SJCRH30 (cell line): ENCODE measurements at places on chromosomes 12 and 14. TPM values are rescaled to one million over a fixed set of nuclear protein-coding genes. Genes with fewer than 3 reads are reported as not detected.

C12orf60 gene
- total RNA-seq: 1.2 and 1.8 TPM in 2 replicates

TAS2R14 gene
- total RNA-seq: 1.4 and 2.8 TPM in 2 replicates

ITGB7 gene
- not detected in 2 replicates for total RNA-seq

CCDC175 gene
- not detected in 2 replicates for total RNA-seq

SLC2A13 gene
- total RNA-seq: 8.4 and 11.1 TPM in 2 replicates

WASHC4 gene
- total RNA-seq: 40.9 and 47.8 TPM in 2 replicates

TSHR gene
- 0.30 TPM in 1 of 2 replicates, not detected in the other for total RNA-seq

CABP1 gene
- 1.7 and 2.7 TPM in 2 replicates for total RNA-seq

UNC79 gene
- 0.05 TPM in 1 of 2 replicates, not detected in the other for total RNA-seq

NR1H4 gene
- not detected in 2 replicates for total RNA-seq

GALNT8 gene
- total RNA-seq: 0.10 TPM in 1 of 2 replicates, not detected in the other

GRCh38 chr12:117718141-117718540, 250.6 kb downstream of the KSR2 start:
- no peak for DNase-seq

DNA sequence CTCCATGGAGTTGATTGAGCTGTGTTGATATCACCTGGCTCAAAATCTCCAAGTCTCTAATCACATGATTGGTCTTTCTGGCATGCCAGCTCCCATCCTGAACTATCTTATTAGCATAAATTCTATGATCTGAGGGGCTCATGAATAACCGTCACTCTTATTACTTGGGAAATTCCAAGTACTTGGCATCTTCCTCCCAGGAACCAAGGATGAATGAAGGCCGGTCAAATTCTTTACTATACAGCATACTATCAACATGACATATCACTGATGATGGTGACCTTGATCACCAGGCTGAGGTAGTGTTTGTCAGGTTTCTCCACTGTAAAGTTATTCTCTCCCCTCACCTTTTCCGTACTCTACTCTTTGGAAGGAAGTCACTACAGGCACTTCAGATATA, 16.4 kb upstream of the NUBPL start:
- DNase-seq: no peak

DNA sequence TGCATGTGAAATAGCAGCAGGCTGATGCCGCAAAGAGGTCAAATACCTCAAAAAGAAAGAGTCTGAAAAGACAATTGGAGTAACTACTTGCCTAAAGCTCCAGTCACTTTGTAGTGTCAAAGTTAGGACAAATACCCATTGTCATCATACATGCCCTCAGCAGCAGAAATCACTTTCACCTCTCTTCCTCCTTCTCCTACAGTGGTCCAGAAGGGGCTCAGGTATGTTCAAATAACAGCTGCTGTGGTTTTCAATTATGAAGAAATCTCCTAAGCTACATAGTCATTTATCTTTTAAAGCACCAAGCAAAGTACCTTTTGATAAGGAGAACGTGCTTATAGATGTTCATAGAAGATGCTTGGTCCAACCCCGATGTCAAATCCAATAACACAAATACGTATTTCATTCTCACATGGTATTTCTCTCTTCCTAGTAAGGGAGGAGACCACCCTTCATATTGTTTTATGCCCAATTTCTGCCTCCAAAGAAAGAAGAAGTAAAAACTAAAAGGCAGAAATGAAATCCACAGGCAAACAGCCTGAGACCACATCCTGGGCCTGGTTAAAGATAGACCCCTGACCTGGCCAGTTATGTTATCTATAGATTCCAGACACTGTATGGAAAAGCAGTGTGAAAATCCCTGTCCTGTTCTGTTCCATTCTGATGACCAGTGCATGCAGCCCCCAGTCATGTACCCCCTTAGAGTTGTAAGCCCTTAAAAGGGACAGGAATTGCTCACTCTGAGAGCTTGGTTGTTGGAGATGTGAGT, 23.7 kb downstream of the GYS2 start:
- DNase-seq: no peak

DNA sequence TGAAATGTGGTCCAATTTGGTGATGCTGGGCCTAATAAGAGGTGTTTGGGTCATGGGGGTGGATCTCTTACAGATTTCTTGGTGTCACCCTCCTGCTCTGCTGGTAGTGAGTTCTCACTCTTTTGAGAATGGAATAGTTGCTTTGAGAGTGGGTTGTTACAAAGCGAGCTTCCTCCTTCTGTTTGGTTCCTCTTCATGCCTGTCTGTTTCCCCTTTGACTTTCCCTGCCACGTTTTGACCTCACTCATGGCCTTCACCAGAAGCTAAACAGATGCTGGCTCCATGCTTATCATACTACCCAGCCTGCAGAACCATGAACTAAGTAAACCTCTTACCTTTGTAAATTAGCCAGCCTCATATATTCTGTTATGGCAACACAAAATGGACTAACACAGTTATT, 57.7 kb upstream of the LDHB start:
- DNase-seq: no peak

DNA sequence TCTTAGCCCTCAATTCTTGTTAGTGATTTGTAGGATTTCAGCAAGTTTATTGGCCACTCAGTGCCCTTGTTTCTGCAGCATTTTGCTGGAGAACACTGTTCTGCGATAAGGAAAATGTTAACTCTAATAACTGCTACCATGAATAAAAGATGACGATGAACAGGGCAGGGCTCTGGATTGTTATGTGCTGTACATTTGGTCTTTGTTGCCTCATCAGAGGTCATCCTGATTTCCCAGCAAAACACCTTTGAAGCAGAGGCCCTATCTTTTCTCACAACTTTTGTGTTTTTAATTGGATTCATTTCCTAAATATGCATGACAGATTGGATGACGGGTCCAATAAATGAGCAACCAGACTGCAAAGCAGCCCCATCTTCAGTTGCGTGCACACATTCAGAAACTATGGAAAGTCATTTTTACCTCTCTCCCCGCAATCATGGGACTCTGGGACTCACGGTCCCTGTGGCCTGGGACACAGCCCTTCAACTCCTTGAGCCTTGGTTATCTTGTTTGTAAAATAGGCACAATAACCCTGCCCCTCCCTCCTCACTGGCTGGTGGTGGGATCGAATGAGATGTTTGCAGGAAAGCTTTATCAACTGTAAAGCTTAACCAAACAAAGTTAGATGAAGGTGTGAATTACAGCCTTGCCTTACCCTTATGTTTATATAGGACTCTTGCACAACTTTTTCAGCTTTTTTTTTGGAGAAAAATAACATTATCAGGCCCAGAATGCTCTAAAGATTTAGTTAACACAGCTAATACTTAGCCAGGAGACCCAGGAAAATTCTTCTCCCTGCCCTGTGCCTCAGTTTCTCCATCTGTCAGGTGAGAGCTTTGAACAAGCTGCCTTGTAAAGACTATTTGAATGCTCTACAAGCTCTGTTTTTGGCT, 45.4 kb downstream of the RPH3A start:
- no peak for DNase-seq

DNA sequence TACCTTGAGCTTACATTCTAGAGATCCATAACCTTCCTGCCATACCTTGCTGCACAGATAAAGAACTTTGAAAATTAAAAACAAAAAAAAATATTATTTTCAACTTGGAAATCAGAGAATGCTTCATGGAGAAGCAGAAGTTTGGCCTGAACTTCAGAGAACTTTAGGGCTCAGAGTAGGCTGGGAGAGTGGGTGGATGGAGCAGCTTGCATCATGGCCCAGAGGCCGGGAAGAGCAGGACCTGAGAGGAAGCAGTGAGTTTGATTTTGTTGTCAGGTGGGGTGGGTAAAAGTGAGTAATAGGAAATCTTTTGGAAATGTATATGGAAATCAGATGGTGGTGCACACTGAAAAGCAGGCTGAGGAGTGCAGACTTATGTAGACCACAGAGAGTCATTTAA, 228.5 kb upstream of the KRR1 start:
- DNase-seq: no peak

DNA sequence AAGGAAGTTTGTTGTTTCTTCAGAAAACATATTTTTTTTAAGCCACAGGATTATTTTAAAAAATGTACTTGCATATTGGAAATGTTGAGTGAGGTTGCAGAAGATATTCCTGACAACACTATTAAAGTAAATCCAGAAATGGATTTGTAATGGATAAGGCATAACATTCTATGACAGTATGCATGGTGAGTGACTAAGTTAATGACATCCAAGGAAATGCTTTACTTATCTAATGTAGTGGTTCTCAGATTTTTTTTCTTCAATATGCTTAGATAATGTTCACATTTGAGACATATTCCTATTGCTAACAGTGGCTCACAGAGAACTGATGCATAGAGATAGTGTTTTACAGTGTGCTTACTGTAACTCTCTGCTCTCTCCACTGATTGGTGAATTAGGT, 49.4 kb downstream of the ZDHHC17 start:
- DNase-seq: no peak

- peak; percentile 43 for DNase-seq
Observed at GRCh38 chr14:56487090-56487667, 92.4 kb upstream of the TMEM260 start.

DNA sequence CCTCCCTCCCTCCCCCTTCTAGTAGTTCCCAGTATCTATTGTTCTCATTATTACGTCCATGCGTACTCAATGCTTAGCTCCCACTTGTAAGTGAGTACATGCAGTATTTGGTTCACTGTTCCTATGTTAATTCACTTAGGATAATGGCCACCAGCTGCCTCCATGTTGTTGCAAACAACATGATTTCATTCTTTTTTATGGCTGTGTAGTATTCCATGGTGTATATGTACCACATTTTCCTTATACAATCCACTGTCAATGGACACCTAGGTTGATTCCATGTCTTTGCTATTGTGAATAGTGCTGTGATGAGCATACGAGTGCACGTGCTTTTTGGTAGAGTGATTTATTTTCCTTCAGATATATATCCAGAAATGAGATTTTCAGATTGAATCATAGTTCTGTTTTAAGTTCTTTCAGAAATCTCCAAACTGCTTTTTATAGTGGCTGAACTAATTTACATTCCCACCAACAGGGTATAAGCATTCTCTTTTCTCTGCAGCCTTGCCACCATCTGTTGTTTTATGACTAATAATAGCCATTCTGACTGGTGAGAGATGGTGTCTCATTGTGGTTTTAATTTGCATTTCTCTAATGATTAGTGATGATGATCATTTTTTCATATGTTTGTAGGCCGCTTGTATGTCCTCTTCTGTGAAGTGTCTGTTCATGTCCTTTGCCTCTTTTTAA, 17.9 kb upstream of the CLEC7A start:
- no peak for DNase-seq

DNA sequence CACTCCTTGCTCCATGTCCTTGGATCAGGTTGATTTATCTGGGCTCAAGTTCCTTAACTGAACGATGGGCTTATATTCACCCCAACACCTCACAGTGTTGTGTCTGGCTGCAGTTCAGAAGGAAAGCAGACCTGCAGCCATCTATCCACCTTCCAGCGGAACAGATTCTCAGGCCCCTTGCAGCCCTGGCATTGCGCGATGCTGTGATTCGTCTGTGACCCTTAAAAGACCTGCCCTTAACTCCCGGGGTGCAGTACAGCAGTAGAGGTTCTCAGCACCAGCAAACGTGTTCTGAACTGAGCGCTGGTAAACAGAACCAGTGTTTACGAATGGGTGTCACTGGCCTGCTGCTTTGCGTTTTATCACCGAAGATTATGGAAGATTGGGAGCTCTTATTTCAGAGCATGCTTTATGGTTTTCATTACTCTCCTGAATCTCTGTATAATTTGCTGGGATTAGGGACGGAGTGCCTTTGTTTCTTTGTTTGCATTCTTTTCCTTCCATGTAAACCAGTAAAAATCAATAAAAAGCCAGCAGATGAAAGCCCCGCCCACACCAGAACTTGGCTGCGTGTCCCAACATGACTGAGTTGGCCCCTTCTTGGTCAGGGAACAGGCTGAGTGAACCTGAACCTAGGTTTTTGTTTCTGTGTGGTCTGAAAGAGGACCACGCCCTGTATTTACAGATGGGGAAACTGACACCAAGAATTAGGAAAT, 286.7 kb upstream of the CRY1 start:
- DNase-seq: peak; percentile 48

- DNase-seq: no peak
Observed at GRCh38 chr14:100982762-100983161, 79.2 kb upstream of the RTL1 start.

DNA sequence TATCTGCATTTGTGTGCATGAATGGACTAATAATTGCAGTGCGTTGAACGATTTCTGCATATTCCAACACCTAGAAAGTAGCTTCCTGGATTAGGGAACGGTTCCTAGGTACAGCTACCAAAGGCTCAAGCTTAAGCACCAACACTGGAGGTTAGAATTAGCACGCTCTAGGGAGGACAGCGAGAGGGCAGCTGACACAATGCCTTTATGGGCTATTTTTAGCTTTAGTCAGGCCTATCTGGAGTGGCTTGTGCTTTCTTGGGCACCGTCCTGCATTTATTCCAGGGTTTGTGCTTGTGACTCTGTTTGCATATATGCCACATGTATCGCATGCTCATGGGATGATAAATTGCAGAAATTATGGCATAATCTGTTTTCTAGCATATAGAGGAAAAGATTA, 13.7 kb downstream of the ETV6 start:
- peak; percentile 7 for DNase-seq

DNA sequence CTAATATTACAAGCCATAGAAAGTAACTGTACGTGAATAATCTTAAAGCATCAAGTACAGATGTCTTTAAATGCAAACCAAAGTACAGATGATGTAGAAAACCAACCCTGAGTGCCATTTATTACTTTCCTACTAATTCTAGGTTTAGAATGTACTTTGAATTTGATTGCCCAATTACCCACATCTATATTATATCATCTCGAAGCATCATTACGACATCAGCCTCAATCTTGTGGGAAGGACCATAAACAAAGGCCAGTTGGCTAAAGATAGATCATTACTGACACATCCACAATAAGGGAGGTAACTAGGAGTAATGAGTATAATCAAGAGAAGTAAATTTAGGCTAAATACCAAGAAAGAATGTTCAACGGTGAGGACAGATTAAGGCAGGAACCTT, 478.9 kb downstream of the BCAT1 start:
- DNase-seq: no peak

GRCh38 chr12:100675432-100675831, 101.9 kb downstream of the GAS2L3 start:
- peak; percentile 80 for DNase-seq

DNA sequence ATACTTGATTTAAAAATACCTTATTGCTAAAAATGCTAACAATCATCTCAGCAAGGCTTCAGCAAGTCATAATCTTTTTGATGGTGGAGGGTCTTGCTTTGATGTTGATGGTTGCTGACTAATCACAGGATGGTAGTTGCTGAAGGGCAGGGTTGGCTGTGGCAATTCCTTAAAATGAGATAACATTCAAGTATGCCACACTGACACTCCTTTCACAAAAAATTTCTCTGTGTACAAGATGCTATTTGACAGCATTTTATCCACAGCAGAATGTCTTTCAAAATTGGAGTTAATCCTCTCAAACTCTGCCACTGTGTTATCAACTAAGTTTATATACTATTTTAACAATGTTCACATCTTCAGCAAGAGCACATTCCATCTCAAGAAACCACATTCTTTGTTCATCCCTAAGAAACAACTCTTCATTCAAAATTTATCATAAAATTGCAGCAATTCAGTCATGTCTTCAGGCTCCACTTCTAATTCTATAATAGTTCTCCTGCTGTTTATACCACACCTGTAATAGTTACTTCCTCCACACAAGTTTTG, 16.1 kb downstream of the SCAF11 start:
- DNase-seq: no peak

DNA sequence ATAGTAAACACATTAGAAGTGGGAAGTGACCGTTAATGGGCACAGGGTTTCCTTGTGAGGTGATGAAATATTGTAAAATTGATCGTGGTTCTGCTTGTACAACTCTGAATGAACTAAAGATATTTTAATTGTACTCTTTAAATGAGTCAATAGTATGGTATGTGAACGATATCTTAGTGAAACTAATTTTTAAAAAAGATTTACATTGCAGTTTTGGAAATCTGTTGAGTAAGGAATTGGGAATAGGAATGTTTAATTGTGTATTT, 1.7 kb downstream of the ZNF410 start:
- no peak for DNase-seq
